CD4-positive, alpha-beta T cell (primary cell): ENCODE measurements at places on chromosomes 3 and 15. TPM values are rescaled to one million over a fixed set of nuclear protein-coding genes. Genes with fewer than 3 reads are reported as not detected.

- no peak overlapping the region for H3K27ac ChIP-seq
- no peaks in the 10 kb centered on the region for H3K27me3 ChIP-seq
- H3K4me1 ChIP-seq = no peaks in the 10 kb centered on the region
- DNase-seq = no peak
- no peak overlapping the region for H3K4me3 ChIP-seq
- H3K36me3 ChIP-seq = peaks cover 20% of the 10 kb centered on the region
Measured at GRCh38 chr3:179710079-179710478, 57.2 kb downstream of the USP13 start.

- H3K27me3 ChIP-seq = no peaks in the 10 kb centered on the region
- no peaks in the 10 kb centered on the region for H3K36me3 ChIP-seq
- no peak overlapping the region for H3K27ac ChIP-seq
- no peak for DNase-seq
- H3K4me1 ChIP-seq = no peaks in the 10 kb centered on the region
Measured at GRCh38 chr3:89238846-89239245, 131.4 kb downstream of the EPHA3 start.

DNA sequence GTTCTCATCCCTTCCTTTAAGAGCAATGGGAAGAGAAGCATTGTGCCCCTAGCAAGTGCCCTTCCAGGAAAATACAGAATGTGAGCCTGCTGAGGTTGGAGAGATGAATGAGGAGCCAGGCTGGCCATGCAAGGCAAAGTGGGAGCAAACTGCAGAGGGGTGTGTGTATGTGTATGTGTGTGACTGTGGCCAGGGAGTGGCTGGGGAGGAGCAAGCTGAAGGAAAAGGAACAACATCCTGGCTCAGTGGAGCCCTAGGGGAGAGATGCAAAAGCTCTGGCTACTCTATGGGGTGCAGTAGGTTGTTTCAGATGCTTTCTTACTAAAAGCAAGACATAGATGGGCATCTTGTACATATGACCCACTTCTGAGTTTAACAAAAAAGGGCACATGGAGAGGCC is 20.6 kb downstream of the FOXP1 start:
- H3K27me3 ChIP-seq = no peaks in the 10 kb centered on the region
- H3K4me3 ChIP-seq = no peak overlapping the region
- no peaks in the 10 kb centered on the region for H3K4me1 ChIP-seq
- no peaks in the 10 kb centered on the region for H3K36me3 ChIP-seq
- H3K27ac ChIP-seq = no peak overlapping the region

DNA sequence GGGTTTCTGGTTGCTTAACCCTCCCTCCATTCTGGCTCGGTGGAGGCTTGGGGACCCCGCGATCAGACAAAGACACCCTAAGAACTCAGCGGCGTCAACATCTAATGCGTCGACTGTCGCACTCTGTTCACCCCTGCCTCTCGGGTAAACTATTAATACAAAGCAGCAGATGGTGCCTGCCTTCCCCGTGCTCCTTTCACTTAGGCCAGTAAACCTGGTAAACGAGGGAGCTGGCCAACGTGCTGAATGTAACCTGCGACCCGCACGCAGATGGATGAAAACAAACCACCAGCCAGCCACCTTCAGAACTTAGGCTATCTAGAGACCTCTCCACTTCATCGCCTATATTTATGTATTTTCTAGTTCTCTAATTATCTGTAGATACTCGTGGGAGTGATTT is 848 bp upstream of the CADPS start:
- no peak overlapping the region for H3K27ac ChIP-seq
- H3K27me3 ChIP-seq = peaks cover 34% of the 10 kb centered on the region
- H3K4me3 ChIP-seq = no peak overlapping the region
- no peaks in the 10 kb centered on the region for H3K4me1 ChIP-seq
- H3K36me3 ChIP-seq = no peaks in the 10 kb centered on the region

DNA sequence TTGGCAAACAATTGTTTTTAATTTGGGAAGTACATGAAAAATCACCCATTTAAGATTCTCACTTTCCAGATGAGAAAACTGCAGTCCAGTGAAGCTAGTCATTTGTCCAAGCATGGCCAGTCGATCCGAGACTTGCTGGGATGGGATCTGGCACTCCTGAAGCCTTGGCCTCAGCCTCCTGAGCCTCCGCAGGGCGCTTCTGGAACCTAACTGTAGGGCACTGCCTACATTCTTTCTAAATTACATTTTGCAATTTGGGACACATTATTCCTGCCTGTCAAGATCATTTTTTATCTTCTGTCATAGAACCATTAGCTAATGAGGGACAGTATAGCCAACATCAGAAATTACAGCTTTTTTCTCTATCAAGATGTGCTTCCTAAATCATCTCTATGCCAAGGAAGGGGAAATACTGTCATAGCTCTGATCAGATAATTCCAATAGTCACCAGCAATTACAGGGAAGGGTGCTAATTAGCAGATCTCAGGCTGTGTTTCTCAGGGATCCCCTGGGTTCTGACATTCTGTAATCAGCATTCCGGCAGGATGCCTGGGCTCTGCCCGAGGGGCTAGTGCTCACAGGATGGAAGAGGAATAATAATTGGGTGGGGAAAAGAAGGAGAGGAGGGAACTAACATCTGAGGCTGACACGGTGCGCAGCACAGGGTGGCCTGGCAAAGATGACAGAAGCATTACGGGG is 28.3 kb downstream of the ANAPC13 start:
- H3K27me3 ChIP-seq = no peaks in the 10 kb centered on the region
- no peak overlapping the region for H3K4me3 ChIP-seq
- H3K36me3 ChIP-seq = no peaks in the 10 kb centered on the region
- H3K4me1 ChIP-seq = no peaks in the 10 kb centered on the region
- H3K27ac ChIP-seq = no peak overlapping the region
- no peak for DNase-seq

GRCh38 chr15:87224404-87224803 is 1032.1 kb downstream of the NTRK3 start:
- H3K4me3 ChIP-seq = no peak overlapping the region
- no peaks in the 10 kb centered on the region for H3K4me1 ChIP-seq
- no peak overlapping the region for H3K27ac ChIP-seq
- H3K36me3 ChIP-seq = no peaks in the 10 kb centered on the region
- DNase-seq = no peak

GRCh38 chr15:85910834-85911233 is 116.1 kb upstream of the KLHL25 start:
- H3K36me3 ChIP-seq = no peaks in the 10 kb centered on the region
- no peaks in the 10 kb centered on the region for H3K4me1 ChIP-seq
- DNase-seq = no peak
- H3K27me3 ChIP-seq = no peaks in the 10 kb centered on the region
- H3K27ac ChIP-seq = no peak overlapping the region

DNA sequence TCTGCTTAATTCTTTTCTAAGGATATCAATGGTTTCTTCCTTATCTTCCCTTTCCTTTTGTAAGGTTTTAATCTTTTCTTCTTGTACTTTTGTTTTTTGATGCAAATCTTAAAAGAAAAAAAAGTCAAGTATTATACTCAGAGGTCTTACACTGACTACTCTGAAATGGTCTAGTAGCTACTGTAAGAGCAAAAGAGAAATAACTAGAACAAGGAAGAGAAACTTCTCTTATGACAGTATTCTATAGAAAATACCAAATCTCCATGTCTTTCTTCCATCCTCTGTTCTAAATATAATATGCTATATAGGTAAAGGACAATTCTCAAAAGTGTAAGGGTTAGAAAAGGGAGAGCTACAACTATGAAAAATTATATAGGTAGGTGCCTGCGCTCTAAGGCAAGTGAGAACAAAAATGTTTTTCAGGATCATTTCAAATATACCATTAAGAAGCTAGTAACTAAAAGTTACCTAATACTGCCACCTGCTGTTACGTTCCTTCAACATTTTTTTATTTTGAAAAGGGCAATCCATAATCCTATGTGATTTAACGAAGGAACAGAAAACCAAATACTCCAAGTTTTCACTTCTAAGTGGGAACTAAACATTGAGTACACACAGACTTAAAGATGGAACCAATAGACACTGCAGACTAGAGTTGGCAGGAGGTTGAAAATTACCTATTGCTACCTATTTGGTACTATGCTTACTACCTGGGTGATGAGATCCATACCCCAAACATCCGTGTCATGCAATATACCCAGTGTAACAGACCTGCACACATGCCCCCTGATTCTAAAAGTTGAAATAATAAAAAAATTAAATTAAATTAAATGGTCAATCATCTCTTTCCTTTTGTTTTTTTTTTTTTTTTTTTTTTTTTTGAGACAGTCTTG is 36.7 kb downstream of the CIP2A start:
- DNase-seq = peak; percentile 9
- no peaks in the 10 kb centered on the region for H3K36me3 ChIP-seq
- H3K4me1 ChIP-seq = no peaks in the 10 kb centered on the region
- H3K27me3 ChIP-seq = no peaks in the 10 kb centered on the region
- H3K27ac ChIP-seq = no peak overlapping the region
- no peak overlapping the region for H3K4me3 ChIP-seq

GRCh38 chr3:62815981-62816380 is 59.2 kb downstream of the CADPS start:
- H3K36me3 ChIP-seq = no peaks in the 10 kb centered on the region
- H3K27ac ChIP-seq = no peak overlapping the region
- no peak overlapping the region for H3K4me3 ChIP-seq
- DNase-seq = no peak
- no peaks in the 10 kb centered on the region for H3K4me1 ChIP-seq

GRCh38 chr15:51907136-51907862 is 64.3 kb downstream of the LEO1 start:
- H3K36me3 ChIP-seq = peaks cover 61% of the 10 kb centered on the region
- no peak for DNase-seq
- no peaks in the 10 kb centered on the region for H3K4me1 ChIP-seq
- no peak overlapping the region for H3K27ac ChIP-seq
- H3K27me3 ChIP-seq = no peaks in the 10 kb centered on the region
- no peak overlapping the region for H3K4me3 ChIP-seq

DNA sequence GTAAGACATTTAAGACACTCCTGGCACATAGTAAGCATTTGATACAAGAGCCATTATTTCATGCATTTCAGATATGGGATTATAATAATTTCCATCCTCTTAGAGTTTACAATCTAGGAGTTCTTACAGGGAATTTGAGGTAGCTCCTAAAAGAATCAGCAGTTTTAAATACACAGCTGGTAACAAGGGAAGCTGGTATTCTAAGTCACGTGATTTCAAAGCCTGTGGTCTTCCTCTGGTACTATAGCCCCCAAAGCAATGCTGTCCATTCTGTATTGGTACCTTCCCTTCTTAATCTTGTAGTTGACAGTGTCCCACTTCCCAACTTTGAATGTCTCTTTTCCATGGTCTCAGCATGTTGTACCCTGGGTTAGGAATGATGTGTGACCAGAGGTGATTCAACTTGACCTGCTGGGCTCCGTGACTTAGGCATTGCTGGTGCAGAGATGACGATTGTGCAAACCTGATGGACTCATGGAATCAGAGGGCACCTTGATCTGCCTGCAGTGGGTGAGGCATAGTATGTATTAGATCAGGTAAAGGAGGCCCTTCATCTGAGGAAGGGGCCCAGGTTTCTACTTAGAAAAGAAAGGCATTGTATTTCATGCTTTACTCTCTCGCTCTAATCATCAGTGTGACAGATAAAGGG is 122.9 kb downstream of the AKAP13 start:
- H3K4me1 ChIP-seq = peaks cover 20% of the 10 kb centered on the region
- no peaks in the 10 kb centered on the region for H3K36me3 ChIP-seq
- DNase-seq = no peak
- no peak overlapping the region for H3K4me3 ChIP-seq
- H3K27me3 ChIP-seq = no peaks in the 10 kb centered on the region

DNA sequence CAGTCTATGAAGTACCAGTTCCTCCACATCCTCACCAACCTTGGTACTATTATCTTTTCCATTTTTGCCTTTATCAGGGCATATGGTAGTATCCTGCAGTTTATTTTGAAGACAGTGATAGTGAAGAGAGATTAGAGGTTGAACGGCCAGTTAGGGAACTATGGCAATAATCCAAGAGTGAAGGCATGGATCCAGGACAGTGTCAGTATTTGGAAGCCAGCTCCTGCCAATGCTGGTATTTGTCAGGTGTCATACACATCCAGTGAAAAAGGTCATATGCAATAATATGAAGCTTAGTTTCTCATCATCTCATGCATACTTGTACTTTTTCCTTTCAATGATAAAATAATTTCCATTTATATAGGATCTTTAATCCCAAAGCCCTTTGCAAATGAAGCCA is 56.8 kb upstream of the KCNMB2 start:
- H3K27ac ChIP-seq = no peak overlapping the region
- no peak overlapping the region for H3K4me3 ChIP-seq
- H3K36me3 ChIP-seq = no peaks in the 10 kb centered on the region
- H3K4me1 ChIP-seq = no peaks in the 10 kb centered on the region

GRCh38 chr3:139559541-139559940 is 20.0 kb upstream of the RBP1 start:
- H3K27ac ChIP-seq = no peak overlapping the region
- H3K4me1 ChIP-seq = no peaks in the 10 kb centered on the region
- H3K4me3 ChIP-seq = no peak overlapping the region
- no peak for DNase-seq

- no peak overlapping the region for H3K27ac ChIP-seq
- DNase-seq = no peak
- no peaks in the 10 kb centered on the region for H3K27me3 ChIP-seq
- H3K4me3 ChIP-seq = no peak overlapping the region
- H3K36me3 ChIP-seq = peaks cover 84% of the 10 kb centered on the region
- H3K4me1 ChIP-seq = peaks cover 15% of the 10 kb centered on the region
Measured at GRCh38 chr3:45923755-45924154, 19.5 kb upstream of the CXCR6 start.

- no peak overlapping the region for H3K27ac ChIP-seq
- DNase-seq = no peak
- H3K4me3 ChIP-seq = no peak overlapping the region
- peaks cover 7% of the 10 kb centered on the region for H3K36me3 ChIP-seq
Measured at GRCh38 chr15:76823890-76824289, 81.2 kb downstream of the SCAPER start.

- H3K4me1 ChIP-seq = no peaks in the 10 kb centered on the region
- no peak overlapping the region for H3K27ac ChIP-seq
- H3K27me3 ChIP-seq = no peaks in the 10 kb centered on the region
- no peaks in the 10 kb centered on the region for H3K36me3 ChIP-seq
Measured at GRCh38 chr3:141930801-141931200, 54.4 kb downstream of the ATP1B3 start.

- H3K36me3 ChIP-seq = no peaks in the 10 kb centered on the region
- no peaks in the 10 kb centered on the region for H3K4me1 ChIP-seq
- H3K27me3 ChIP-seq = no peaks in the 10 kb centered on the region
- H3K27ac ChIP-seq = no peak overlapping the region
- no peak overlapping the region for H3K4me3 ChIP-seq
Measured at GRCh38 chr15:79524531-79524930, 92.4 kb downstream of the MINAR1 start.

DNA sequence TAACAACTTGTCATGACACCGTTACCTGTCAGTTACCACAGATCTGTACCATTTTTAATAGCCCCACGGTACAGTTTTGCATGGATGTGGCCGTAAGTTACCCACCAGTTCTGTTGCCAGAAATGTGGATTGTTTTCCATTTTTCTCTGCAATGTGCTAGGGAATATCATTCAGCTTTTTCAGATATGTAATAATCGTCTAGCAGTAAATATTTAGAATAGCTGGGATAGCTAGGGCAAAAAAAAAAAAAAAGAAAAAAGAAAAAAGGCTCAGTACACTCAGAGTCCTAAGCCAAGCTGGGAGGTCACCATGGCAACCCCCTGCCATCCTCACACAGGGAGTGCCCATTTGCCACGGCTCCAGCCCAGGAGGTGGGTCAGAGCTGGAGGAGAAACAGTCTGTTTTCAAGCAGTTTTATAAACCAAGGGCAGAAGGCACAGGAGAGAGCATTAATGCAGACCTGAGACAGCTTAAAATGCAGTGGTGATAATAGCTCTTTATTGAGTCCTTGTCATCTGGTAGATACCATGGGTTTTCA is 25.2 kb downstream of the PAQR5 start:
- DNase-seq = no peak
- no peak overlapping the region for H3K4me3 ChIP-seq
- H3K36me3 ChIP-seq = no peaks in the 10 kb centered on the region
- H3K4me1 ChIP-seq = peaks cover 2% of the 10 kb centered on the region
- H3K27me3 ChIP-seq = no peaks in the 10 kb centered on the region

Gene CDC25A
- total RNA-seq = not detected

Gene GOLGA8O
- total RNA-seq = 1.2 TPM
